ENCODE measurements at places on chromosomes 7 and 10. TPM values are rescaled to one million over a fixed set of nuclear protein-coding genes. Genes with fewer than 3 reads are reported as not detected.

HACD1 gene
- total RNA-seq, result 27.6 TPM

CRTAC1 gene
- 0.80 TPM for total RNA-seq

AGMO gene
- not detected for total RNA-seq

LOXL4 gene
- total RNA-seq, result 1.6 TPM

SPDYE16 gene
- not detected for total RNA-seq

PRR15 gene
- 2.0 TPM for total RNA-seq

SLC26A5 gene
- total RNA-seq, result 0.14 TPM

STOX1 gene
- total RNA-seq, result 0.14 TPM

DUS4L gene
- 16.2 TPM for total RNA-seq

PCBD1 gene
- total RNA-seq, result 64.5 TPM

MSMB gene
- total RNA-seq, result not detected

TMEM140 gene
- 9.6 TPM for total RNA-seq

MEPCE gene
- 33.0 TPM for total RNA-seq

MTPN gene
- 281 TPM for total RNA-seq

PPP1R17 gene
- total RNA-seq, result not detected

OR6B1 gene
- total RNA-seq, result not detected

AKR1C4 gene
- total RNA-seq, result not detected

PNLIPRP3 gene
- not detected for total RNA-seq

HYAL4 gene
- not detected for total RNA-seq

PDE6C gene
- total RNA-seq, result not detected

ACTL6B gene
- not detected for total RNA-seq

NKX2-3 gene
- 2.4 TPM for total RNA-seq

All from thoracic aorta endothelial cell (primary cell).